Activated CD4-positive, alpha-beta T cell treated with anti-CD3 and anti-CD28 coated beads, Interleukin-2, amount 10 ng/mL, durations not matched to agents 7 days and 5 days (primary cell): ENCODE measurements at places on chromosomes 3 and 15. TPM values are rescaled to one million over a fixed set of nuclear protein-coding genes. Genes with fewer than 3 reads are reported as not detected.

- DNase-seq: no peak
Measured at GRCh38 chr3:131540821-131541220, 38.0 kb upstream of the MRPL3 start.

GRCh38 chr3:176734146-176734545 lies 463.1 kb downstream of the TBL1XR1 start:
- no peak for DNase-seq

DNA sequence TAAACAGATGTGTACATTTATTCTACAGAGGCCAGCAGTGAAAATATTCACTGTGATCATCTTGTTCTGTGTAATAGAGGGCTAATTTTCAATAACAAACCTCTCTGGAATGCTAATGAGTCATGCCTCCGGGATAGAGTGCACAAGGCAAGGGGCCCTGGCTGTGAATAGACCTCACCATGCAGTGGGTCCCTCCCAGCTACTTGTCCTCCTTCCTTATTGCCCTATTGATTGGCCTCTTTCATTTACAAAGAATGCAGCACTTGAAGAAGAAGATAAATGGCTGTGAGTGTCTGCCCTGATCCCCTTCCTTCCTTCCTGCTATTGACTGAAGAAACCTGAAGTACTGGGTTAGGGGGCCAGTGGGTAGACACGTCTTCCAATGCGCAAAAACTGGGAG lies 436.3 kb downstream of the WDR72 start:
- DNase-seq: no peak

DNA sequence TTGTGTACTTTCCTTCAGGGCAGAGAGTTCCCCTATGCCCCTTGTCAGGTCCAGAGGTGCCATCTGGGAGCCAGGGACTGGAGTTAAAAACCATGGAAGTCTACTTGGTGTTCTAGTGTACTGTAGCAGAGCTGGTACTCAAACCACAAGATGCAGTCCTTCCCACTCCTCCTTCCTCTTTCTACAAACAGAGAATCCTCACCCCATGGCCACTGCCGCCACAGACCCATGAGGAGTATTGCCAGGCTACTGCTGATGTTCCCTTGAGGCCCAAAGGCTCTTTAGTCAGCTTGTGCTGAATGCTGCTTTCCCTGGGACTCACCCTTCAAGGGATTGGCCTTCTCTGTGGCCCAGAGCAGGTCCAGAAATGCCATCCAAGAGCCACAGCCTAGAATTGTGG lies 229.2 kb upstream of the ZPLD1 start:
- no peak for DNase-seq

- no peak for DNase-seq
Measured at GRCh38 chr3:4680871-4681300, 187.7 kb downstream of the ITPR1 start.

DNA sequence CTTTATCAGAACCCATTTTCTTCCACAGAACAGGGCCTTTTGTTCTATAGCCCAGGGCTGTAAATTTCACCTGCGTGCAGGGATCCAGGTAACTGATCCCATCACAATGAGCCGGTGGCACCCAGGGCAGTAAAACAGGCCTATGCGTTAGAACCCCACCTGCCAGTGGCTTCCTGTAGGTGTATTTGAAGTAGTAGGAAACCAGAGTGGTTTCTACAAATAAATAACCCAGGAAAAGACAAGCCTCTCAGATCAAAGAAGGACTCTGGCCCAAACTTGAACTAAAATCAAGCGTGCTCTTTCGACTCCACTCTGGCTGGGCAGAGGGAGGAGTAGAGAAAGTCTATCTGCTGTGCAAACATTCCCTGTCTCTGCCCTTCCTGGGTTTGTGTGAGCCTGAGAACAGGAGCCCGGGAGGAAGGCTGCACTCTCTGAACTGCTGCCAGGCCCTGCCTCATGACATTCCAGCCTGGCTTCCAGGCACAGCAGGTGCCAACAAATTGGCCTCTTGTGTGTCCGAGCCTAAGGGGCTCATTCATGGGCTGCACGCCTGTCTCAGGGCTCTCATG lies 77.7 kb downstream of the CEMIP start:
- peak; percentile 29 for DNase-seq

DNA sequence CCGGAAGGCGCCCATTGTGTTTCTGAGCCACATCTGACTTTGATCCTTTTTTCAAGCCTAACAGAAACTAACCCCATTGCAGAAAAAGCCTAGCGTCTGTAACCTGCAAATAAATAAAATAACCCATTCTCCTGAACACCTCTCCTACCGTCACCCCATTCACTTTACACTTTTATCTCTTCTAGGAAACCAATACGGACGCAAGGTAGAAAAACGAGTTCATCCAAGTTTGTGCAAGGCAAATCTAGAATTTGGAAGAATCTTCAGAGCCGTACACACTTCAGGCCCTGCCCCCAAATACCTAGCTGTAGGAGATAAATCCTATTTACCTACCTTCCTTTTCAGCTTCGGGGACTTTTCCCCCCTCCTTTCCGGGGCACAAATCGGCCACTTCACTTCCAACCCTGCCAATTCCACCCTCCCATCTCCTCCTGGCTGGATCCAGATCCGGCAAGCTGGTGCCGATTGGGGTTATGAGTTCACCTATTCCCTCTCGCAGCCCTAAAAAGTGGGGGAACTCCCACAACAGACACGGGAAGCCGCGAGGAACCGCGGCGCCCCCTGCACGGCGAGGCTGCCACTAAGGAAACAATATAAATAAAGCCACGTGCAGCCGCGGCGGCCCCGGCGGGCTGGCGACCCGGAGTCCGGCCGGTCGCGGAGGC lies 987 bp downstream of the PRTG start:
- no peak for DNase-seq

- no peak for DNase-seq
Measured at GRCh38 chr15:83016906-83017305, 5.5 kb upstream of the C15orf40 start.

The HACD3 gene
- total RNA-seq: 32.8 TPM

- DNase-seq: no peak
Measured at GRCh38 chr3:122665881-122666280, 14.8 kb upstream of the PARP14 start.

GRCh38 chr15:82183121-82184031 lies 79.2 kb downstream of the EFL1 start:
- DNase-seq: no peak

DNA sequence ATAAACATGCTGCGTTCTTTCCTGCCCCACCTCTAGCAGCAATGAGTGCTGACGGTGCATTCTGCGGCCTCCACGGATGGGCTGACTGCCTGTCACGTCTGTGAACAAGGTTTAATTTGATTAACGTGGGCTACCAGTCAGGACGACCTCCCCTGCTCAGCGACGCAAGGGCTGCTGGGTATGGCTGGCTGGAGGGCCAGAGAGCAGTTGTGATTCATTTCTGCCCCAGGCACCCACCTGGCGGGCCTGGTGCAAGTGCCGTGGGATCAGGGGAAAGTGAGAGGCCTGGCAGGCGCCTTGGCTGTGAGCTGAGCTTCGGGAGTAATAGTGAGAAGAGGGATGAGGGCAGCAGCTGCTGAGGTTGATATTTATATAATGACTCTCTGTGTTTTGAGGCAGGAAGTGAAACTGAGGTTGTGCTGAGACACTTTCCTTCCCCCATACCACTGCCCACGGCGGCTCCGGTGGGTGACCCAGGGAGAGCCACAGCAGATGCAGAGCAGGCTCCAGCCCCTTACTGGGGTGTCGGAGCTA lies 190.4 kb upstream of the BCL6 start:
- DNase-seq: peak; percentile 20

GRCh38 chr3:73493543-73494308 lies 131.0 kb downstream of the PDZRN3 start:
- DNase-seq: no peak

The CEMIP gene
- not detected for total RNA-seq

DNA sequence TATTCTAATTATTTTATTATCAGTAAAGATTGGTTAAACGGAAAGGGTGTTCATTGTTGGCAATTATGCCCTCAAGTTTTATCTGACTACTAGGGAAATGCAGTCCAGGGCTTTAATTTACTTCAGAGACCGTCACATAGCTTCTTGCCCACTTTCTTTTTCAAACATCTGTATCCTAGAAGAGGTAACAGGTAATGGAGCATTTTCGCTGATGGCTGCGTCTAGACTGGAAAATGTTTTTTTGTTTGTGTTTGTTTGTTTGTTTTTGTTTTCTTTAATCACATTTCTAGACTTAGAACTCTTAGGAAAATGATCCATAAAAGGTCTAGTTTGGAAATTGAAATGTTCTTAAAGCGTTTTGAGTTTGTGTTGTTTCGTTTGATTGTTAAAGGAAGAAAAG lies 71.4 kb downstream of the ANXA2 start:
- DNase-seq: no peak

- peak; percentile 6 for DNase-seq
Measured at GRCh38 chr3:114179575-114179974, 723 bp upstream of the DRD3 start.

GRCh38 chr3:144039661-144040060 lies 68.0 kb downstream of the DIPK2A start:
- DNase-seq: no peak

- no peak for DNase-seq
Measured at GRCh38 chr15:74828835-74829234, 2.4 kb downstream of the CPLX3 start.

GRCh38 chr3:73502609-73503583 lies 121.8 kb downstream of the PDZRN3 start:
- DNase-seq: peak; percentile 58

The SLC22A13 gene
- 0.37 TPM for total RNA-seq

The SLC28A2 gene
- total RNA-seq: not detected

DNA sequence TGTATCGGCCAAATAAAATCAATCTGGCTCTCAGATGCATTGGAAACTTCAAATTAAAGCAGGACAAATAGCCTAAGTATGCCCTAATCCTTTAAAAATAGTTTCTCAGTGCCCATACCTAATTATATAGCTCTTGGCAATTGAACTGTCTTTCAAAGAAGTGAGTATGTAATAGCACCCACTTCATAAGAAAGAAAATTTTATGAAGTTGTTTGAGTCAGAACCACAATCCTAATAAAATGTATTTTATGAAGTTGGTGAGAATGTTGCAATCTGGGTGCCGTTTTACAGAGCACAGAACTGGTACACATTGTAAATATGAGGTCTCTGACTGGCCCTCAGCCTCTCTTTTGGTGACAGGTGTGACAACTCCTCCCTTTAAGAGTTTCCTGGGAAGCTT lies 45.4 kb downstream of the EPHB1 start:
- DNase-seq: no peak

- DNase-seq: no peak
Measured at GRCh38 chr3:185473290-185473815, 25.5 kb downstream of the TMEM41A start.

The SOX14 gene
- not detected for total RNA-seq

DNA sequence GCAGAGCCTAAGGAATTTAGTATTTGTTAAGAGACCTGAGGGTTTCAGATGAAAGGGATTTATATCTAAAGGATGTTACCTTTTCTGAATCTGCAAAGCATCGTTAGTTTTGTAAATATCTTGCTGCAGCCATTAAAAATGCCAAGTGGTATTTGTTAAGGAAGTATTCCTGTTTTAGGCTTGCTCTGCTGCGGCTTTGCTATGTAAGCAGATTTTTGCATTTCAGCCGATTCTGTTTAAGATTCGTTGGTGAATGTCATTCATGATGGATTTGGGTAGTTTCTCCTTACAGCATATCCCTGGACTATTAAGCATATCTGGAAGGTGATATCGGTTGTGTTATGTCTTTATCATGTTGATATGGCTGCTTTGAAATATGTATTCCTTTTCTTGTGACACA lies 1.0 kb downstream of the USP8 start:
- DNase-seq: no peak

GRCh38 chr15:77542491-77543001 lies 90.2 kb downstream of the LINGO1 start:
- DNase-seq: no peak

- DNase-seq: no peak
Measured at GRCh38 chr3:188326968-188327367, 173.0 kb downstream of the LPP start.

DNA sequence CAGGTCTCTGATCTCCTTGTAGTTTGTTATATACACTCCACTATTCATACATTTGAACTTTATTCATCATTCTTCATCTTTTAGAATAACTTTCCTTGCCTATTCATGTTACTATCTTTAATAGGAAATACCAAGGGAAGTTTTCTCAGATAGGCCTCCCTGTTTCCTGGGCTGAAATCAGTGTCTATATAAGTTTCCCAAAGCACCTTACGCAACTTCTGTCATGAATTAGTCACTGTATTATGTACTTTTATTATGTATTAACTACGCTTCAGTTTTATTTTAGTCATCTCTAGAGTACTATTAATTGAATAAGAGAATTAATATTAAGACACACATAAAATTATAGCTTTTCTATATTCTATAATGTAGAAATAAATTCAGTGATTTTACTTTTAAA lies 1481.5 kb downstream of the OTOL1 start:
- no peak for DNase-seq

DNA sequence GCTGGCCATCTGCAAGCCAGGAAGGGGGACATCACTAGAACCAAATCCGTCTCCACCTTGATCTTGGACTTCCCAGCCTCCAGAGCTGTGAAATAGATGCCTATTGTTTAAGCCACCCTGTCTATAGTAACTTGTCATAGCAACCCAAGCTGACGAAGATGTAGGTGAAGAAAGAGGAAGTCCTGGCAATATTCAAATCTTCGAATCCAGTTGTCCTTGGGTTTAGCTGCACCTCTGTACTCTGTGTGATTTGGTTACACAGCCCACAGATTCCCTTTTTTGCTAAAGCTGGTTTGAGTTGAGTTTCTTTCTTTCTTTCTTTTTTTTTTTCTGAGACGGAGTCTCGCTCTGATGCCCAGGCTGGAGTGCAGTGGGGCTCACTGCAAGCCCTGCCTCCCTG lies 68.0 kb upstream of the XCR1 start:
- DNase-seq: no peak

GRCh38 chr3:49712631-49713317 lies 6.7 kb downstream of the AMIGO3 start:
- no peak for DNase-seq
